Cardiac atrium fibroblast (primary cell): ENCODE measurements at places on chromosomes 2 and 18. TPM values are rescaled to one million over a fixed set of nuclear protein-coding genes. Genes with fewer than 3 reads are reported as not detected.

Gene SALL3
- 0.16 and 2.2 TPM in 2 replicates for total RNA-seq

Gene SPP2
- not detected in 2 replicates for total RNA-seq

Gene MAP3K19
- not detected in 2 replicates for total RNA-seq

Gene THSD7B
- not detected in 2 replicates for total RNA-seq

Gene COLEC12
- total RNA-seq: 96.6 and 104 TPM in 2 replicates

Gene ADNP2
- 9.6 and 10.3 TPM in 2 replicates for total RNA-seq

Gene UGT1A3
- not detected in 2 replicates for total RNA-seq

Gene WBP1
- 63.4 and 67.9 TPM in 2 replicates for total RNA-seq

Gene POLR1A
- total RNA-seq: 12.5 and 16.5 TPM in 2 replicates
